ENCODE measurements at places on chromosomes 7 and 10.

DNA sequence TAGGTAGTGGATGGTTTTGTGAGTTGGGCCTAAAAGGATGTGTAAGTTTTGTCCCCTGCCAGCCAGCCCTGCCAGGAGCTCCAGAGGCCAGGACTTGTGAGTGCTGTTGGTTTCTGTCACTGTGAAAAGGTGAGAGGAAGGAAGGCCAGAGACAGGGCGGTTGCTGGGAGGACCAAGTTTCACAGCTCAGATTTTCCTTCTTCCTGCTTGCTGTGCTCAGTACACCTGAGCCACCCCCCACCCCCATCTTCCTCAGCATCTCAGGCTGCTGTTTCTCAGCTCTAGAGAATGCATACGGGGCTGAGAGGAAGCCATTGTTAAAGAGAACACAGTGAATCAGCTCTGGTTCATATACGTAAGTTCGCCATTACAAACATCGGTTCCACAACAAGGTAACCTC is 139.9 kb downstream of the BUB3 start:
- H3K27ac ChIP-seq, result no peak overlapping the region
- no peak overlapping the region for H3K4me3 ChIP-seq
- no peaks in the 10 kb centered on the region for H3K36me3 ChIP-seq

- H3K4me3 ChIP-seq, result no peak overlapping the region
- DNase-seq, result no peak
- H3K36me3 ChIP-seq, result no peaks in the 10 kb centered on the region
- no peak overlapping the region for H3K27ac ChIP-seq
- H3K27me3 ChIP-seq, result no peaks in the 10 kb centered on the region
- H3K4me1 ChIP-seq, result no peaks in the 10 kb centered on the region
These were observed 101.4 kb downstream of the SEMA3E start for GRCh38 chr7:83547526-83547925.

DNA sequence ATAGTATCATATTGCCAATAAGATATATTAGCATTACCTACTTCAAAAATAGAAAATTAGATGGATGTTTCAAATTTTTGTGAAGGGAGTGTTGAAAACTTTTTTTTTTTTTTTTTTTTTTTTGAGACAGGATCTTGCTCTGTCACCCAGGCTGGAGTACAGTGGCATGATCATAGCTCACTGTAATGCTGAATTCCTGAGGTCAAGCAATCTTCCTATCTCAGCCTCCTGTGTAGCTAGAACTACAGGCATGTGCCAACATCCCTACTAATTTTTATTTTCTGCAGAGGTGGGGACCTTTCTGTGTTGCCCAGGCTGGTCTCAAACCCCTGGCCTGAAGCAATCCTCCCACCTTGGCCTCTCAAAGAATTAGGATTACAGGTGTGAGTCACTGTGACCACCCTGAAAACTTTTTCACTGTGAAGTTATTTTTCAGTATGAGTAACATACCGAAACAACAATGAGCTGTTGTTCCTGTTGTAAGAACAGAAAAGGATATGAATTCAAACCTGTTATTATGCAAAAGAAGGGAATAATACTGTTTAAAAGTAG is 266.9 kb downstream of the NEBL start:
- H3K36me3 ChIP-seq, result no peaks in the 10 kb centered on the region
- no peaks in the 10 kb centered on the region for H3K4me1 ChIP-seq
- H3K4me3 ChIP-seq, result no peak overlapping the region
- no peak for DNase-seq
- H3K27me3 ChIP-seq, result no peaks in the 10 kb centered on the region

DNA sequence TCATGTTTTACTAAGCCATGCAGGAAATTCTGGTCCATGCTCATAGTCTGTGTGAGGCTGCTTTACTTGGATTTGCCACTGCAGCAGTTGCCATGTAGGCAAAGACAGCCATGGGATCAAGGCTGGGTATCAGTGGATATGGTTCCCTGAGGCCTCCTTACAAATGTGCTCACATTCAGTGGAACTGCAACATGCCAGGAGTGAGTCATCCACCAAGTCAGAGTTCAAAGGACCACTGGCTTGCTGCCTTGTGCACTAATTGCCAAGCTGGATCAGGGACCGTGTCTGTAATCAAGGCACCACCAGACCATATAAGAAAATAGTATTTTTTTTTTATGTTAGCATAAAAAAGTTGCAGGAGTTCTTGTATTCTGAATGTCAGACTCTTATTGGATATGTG is 101.0 kb downstream of the CDCA7L start:
- no peak overlapping the region for H3K4me3 ChIP-seq
- H3K4me1 ChIP-seq, result no peaks in the 10 kb centered on the region
- no peaks in the 10 kb centered on the region for H3K36me3 ChIP-seq
- no peak overlapping the region for H3K27ac ChIP-seq

DNA sequence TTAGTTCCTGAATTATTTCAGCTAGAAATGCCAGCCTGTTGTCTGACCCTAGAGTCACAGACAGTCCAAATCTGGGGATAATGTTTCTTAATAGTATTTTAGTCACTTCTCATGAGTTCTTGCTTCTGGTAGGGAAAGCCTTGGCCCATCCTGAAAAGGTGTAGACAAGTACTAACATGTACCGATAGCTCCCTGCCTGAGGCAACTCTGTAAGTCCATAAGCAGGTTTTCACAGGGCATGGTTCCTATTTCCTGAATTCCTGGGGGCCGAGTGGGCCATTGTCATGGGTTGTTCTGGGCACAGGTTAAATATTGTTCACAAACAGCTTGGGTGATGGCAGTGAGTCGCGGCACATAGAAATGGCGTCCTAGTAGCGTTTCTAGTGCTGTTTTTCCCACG is 3.1 kb upstream of the ZNF117 start:
- H3K4me3 ChIP-seq, result no peak overlapping the region
- no peaks in the 10 kb centered on the region for H3K27me3 ChIP-seq
- H3K27ac ChIP-seq, result no peak overlapping the region

DNA sequence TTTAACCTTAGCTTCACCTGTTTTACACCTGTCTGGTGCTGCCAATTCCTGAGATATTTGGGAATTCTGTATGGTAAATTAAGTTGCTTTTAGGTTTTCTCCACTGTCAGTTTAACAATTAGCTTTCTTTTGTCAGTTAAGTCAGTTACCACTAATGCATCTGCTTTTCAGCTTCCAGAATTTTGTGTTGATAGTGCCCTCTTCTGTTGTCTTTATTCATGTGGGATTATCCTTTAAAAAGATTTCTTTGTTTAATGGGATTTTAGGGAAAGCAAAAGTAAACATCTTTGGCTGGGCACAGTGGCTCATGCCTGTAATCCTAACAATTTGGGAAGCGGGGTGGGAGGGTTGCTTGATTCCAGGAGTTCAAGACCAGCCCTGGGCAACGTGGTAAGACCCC is 8.1 kb downstream of the TFAM start:
- H3K27me3 ChIP-seq, result no peaks in the 10 kb centered on the region
- no peaks in the 10 kb centered on the region for H3K4me1 ChIP-seq
- no peak for DNase-seq
- H3K4me3 ChIP-seq, result no peak overlapping the region
- no peak overlapping the region for H3K27ac ChIP-seq

DNA sequence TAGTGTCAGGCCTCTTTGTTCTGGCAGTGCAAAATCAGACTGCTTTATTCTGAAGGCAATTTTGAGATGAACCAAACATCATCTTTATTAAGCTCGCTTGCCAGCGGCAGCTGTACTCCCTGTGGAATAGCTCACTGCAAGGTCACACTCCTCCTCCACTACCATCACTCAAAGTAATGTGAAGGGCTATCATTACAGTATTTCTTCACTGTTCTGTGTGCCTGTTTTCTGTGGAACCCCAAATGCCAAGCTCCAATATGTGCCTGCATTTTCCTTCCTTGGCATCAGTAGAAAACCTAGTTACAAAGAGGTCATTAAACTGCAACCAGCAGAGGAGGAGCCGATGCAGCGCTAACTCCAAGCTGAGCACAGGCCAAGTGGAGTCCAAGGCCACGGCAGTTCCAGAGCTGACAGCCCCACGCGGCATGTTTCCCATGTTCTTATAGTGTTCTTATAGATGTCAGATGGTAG is 21.4 kb downstream of the BCCIP start:
- DNase-seq, result no peak
- H3K36me3 ChIP-seq, result no peaks in the 10 kb centered on the region
- no peak overlapping the region for H3K4me3 ChIP-seq
- H3K4me1 ChIP-seq, result no peaks in the 10 kb centered on the region

GRCh38 chr10:23362069-23362830 is 17.7 kb upstream of the C10orf67 start:
- H3K4me3 ChIP-seq, result no peak overlapping the region
- no peaks in the 10 kb centered on the region for H3K4me1 ChIP-seq
- no peak for DNase-seq
- H3K36me3 ChIP-seq, result no peaks in the 10 kb centered on the region
- no peak overlapping the region for H3K27ac ChIP-seq

GRCh38 chr7:118452128-118452527 is 227.6 kb downstream of the ANKRD7 start:
- H3K27ac ChIP-seq, result no peak overlapping the region
- H3K36me3 ChIP-seq, result no peaks in the 10 kb centered on the region
- no peak for DNase-seq
- no peaks in the 10 kb centered on the region for H3K4me1 ChIP-seq

- H3K4me1 ChIP-seq, result no peaks in the 10 kb centered on the region
- H3K27me3 ChIP-seq, result no peaks in the 10 kb centered on the region
- no peaks in the 10 kb centered on the region for H3K36me3 ChIP-seq
- no peak overlapping the region for H3K27ac ChIP-seq
- DNase-seq, result no peak
These were observed 50.4 kb upstream of the FAM3C start for GRCh38 chr7:121446526-121446925.

GRCh38 chr10:48958598-48959190 is 19.1 kb upstream of the LRRC18 start:
- H3K36me3 ChIP-seq, result no peaks in the 10 kb centered on the region
- no peak for DNase-seq
- H3K4me3 ChIP-seq, result no peak overlapping the region
- no peak overlapping the region for H3K27ac ChIP-seq

GRCh38 chr10:86481761-86482160 is 39.8 kb downstream of the WAPL start:
- no peaks in the 10 kb centered on the region for H3K4me1 ChIP-seq
- DNase-seq, result no peak
- no peaks in the 10 kb centered on the region for H3K36me3 ChIP-seq
- H3K4me3 ChIP-seq, result no peak overlapping the region
- H3K27ac ChIP-seq, result no peak overlapping the region
- no peaks in the 10 kb centered on the region for H3K27me3 ChIP-seq

- H3K4me3 ChIP-seq, result peak overlapping the region; percentile 38
- H3K36me3 ChIP-seq, result no peaks in the 10 kb centered on the region
- DNase-seq, result peak; percentile 76
- no peaks in the 10 kb centered on the region for H3K27me3 ChIP-seq
- no peaks in the 10 kb centered on the region for H3K4me1 ChIP-seq
These were observed 95.4 kb downstream of the ELMO1 start for GRCh38 chr7:37352974-37353948.

- DNase-seq, result no peak
- H3K27me3 ChIP-seq, result no peaks in the 10 kb centered on the region
- H3K27ac ChIP-seq, result peak overlapping the region; percentile 54
- H3K4me3 ChIP-seq, result peak overlapping the region; percentile 13
- H3K4me1 ChIP-seq, result peaks cover 11% of the 10 kb centered on the region
These were observed 5.7 kb downstream of the GATA3 start for GRCh38 chr10:8060010-8060703.

- H3K27ac ChIP-seq, result peak overlapping the region; percentile 13
- H3K36me3 ChIP-seq, result no peaks in the 10 kb centered on the region
- H3K27me3 ChIP-seq, result no peaks in the 10 kb centered on the region
- no peaks in the 10 kb centered on the region for H3K4me1 ChIP-seq
- DNase-seq, result no peak
- no peak overlapping the region for H3K4me3 ChIP-seq
These were observed 7.2 kb downstream of the UPP1 start for GRCh38 chr7:48096273-48096672.

DNA sequence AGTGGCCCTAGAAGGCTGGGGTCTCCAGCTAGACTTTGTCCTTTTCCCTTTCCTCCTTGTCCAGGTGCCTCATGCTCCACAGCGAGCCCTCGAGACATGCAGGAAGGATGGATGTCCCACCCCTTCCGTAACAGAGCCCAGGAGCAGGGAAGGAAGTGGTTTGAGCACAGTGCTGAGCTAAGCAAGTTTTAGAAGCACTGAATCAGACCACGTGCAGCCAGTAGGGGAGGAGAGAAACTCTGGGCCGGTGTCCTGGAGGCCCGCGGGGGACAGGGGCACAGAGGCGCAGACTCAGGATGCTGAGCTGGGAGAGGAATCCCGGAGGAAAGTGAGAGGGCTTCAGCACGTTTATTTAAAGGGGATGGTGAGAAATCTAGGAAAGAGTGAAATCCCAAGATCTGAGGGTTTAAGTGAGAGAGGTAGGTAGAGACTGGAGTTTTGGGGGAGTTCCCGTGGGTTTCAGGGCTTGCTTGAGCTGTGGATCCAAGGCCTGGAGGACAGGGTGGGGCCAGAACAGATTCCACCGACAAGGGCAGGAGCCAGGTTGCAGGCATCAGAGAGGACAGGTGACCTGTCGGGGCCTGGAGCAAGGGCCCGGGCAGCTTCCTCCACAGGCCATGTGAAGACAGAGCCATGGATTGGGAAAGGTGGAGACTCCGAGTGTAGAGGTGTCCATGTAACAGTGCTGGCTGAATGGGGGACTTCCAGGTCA is 4.4 kb upstream of the IRF5 start:
- peak overlapping the region; percentile 3 for H3K4me3 ChIP-seq
- peak overlapping the region; percentile 57 for H3K27ac ChIP-seq
- H3K36me3 ChIP-seq, result no peaks in the 10 kb centered on the region
- no peak for DNase-seq
- peaks cover 14% of the 10 kb centered on the region for H3K4me1 ChIP-seq
- H3K27me3 ChIP-seq, result no peaks in the 10 kb centered on the region

DNA sequence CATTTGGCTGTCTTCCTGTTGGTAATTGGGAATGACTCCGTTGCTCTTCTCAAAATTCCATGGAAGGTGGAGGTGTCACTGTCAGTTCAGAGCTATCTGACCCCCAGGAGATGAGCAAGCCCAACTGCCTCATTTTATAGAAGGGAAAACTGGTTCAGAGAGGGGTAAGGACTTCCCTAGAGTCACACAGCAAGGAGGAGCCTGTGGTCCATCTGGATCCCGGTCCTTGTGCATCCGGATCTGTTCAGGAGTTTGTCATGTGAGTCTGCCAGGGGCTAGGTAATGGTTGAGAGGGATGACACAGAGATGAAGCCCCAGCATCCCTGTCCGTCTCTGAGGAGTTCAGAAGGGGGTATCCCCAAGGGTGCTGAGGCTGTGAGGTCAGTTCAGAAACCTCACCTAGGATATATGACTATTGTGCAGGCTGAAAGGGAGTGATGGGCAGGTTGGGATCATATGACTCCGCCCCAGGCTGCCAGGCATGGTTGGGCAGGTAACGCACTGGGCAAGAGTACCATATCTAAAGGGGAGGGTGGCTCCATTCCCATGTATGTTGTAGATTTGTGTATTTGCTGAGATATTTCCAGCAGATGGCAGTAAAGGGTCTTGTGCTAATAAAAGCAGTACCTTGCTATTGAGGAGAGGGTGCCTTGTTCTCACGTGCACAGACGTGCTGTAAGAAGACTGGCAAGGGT is 16.0 kb upstream of the SLC29A3 start:
- peaks cover 1% of the 10 kb centered on the region for H3K4me1 ChIP-seq
- no peak overlapping the region for H3K4me3 ChIP-seq
- H3K27me3 ChIP-seq, result no peaks in the 10 kb centered on the region
- no peak for DNase-seq
- H3K36me3 ChIP-seq, result no peaks in the 10 kb centered on the region
- H3K27ac ChIP-seq, result no peak overlapping the region

Data from Peyer's patch (tissue), 4 donors.